CD4-positive, CD25-positive, alpha-beta regulatory T cell (primary cell): ENCODE measurements at places on chromosomes 16 and 17.

DNA sequence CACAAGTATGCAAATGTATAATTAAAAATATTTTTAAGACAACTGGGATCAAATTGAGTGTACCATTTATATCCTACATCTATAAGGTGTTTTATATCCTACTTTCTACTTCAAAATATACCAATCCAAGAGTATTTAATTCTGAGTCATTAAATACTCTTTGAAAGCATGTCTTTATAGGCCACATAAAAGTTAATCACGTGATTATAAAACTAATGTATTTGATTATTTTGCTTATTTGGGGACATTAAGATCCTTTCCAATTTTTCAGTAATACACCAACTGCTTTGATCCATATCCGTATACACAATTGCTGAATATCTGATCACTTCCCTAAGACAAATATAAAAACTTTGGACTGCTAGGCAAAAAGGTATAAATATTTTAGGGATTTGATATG is 26.6 kb upstream of the MAF start:
- H3K4me1 ChIP-seq = peaks cover 13% of the 10 kb centered on the region
- H3K36me3 ChIP-seq = no peaks in the 10 kb centered on the region
- no peak for DNase-seq

GRCh38 chr16:5187402-5187952 is 89.9 kb upstream of the EEF2KMT start:
- H3K27me3 ChIP-seq = no peaks in the 10 kb centered on the region
- DNase-seq = no peak
- no peaks in the 10 kb centered on the region for H3K4me1 ChIP-seq
- no peaks in the 10 kb centered on the region for H3K36me3 ChIP-seq
- no peak overlapping the region for H3K27ac ChIP-seq

DNA sequence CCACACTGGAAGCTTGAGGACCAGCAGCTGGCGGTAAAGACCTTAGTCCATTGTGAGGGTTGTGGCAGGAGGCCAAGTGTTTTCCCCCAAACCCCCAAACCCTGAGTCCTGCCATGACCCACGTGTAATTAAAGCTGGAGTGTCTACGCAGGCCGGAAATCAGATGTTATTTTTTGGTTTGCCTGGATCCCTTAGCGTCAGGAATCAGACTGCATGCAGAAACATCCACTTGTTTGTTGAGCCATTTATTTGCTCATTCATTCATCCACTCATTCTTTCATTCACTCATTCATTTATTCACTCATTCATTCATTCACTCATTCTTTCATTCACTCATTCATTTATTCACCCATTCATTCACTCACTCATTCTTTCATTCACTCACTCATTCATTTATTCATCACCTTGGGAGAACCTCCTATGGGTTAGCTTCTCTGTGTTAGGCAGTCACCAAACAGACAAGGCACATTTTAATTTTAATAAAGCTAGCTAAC is 313.1 kb downstream of the MAF start:
- peaks cover 45% of the 10 kb centered on the region for H3K4me1 ChIP-seq
- H3K4me3 ChIP-seq = peak overlapping the region; percentile 81
- H3K36me3 ChIP-seq = no peaks in the 10 kb centered on the region
- no peak for DNase-seq

DNA sequence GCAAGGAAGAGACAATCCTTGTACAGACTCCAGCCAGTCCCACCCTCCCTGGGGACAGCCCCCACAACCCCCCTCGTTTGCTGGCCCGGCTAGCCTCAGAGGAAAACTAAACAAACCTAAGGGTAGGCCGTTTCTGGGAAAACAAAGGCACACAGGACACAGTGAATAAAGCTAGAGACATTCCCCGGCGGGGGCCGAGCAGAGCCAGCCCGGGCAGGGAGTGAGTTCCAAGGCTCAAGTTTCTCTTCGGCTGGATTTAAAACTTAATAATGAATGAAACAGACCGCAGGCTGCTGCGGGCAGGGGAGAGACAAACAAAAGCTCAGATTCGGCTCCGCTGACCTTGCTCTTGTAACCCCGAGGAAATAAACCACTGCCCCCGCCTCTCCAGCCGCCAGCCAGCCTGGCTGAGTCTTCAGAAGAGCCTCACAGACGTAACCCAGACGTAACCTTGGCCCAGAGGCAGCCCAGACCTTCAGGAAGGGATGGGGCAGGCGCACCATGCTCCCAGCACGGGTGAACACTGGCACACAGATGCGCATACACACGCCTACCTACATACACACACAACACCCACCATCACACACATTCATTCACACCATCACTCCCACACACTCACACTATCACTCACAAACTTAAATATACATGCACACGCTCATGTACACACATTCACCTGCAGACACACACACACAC is 216.0 kb downstream of the ZNF423 start:
- no peak for DNase-seq
- no peaks in the 10 kb centered on the region for H3K36me3 ChIP-seq

DNA sequence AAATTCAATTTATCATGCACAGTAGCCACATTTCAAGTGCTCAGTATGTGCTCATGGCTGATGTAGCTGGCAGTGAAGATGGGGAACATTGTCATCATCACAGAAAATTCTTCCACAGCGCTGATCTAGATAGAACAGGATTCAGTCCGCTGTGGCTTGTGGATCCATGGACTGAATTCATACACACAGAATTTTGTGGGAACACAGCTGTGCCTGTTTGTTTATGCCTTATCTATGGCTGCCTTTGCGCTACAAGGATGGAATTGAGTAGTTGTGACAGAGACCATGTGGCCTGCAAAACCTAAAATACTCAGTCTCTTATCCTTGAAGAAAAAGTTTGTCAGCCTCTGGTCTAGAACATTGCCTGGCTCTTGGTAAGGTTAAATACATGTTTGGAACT is 128.4 kb downstream of the PRKCB start:
- H3K27ac ChIP-seq = no peak overlapping the region
- H3K27me3 ChIP-seq = no peaks in the 10 kb centered on the region
- no peak overlapping the region for H3K4me3 ChIP-seq
- H3K36me3 ChIP-seq = peaks cover 16% of the 10 kb centered on the region

DNA sequence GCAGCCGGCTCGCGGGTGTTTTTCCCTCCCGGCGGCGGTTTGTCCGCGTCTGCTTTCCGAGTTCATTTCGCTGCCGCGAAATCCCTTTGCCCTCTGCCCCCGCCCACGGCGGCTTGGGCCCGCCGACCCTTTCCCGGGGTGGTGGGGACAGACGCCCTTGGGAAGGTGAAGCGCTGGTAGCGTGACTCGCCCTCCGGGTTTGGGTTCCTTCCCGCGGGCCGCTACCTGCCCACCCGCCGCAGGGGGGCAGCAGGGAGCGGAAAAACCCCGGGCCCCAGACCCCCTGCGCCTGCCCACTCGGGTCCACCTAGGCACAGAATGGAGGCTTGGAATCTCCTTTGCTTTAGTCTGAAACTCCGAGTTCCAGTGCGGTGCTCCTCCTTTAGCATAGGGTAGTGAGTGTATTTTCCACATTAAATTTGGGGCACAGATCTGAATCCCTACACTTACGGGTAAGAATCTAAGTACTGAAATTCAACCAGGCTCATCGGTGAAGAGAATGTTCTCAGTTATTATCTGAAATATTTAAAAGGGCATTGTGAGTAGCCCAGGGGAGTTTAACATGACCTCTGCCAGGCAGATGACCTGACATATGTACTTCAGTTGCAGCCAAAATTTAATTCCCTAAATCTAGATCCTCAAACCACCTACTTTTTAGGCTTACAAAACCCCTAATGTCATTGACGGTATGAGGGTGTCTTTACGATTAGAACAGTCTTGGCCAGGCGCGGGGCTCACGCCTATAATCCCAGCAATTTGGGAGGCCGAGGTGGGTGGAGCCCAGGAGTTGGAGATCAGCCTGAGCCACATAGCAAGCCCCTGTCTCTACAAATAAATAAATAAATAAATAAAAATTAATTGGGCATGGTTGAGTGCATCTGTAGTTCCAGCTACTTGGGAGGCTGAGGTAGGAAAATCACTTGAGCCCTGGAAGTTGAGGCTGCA is 1.0 kb downstream of the NME2 start:
- H3K36me3 ChIP-seq = peaks cover 15% of the 10 kb centered on the region
- peak overlapping the region; percentile 67 for H3K4me3 ChIP-seq
- peak overlapping the region; percentile 83 for H3K27ac ChIP-seq
- peak; percentile 62 for DNase-seq
- no peaks in the 10 kb centered on the region for H3K27me3 ChIP-seq
